Naive thymus-derived CD8-positive, alpha-beta T cell (primary cell): ENCODE measurements at places on chromosomes 4 and X. TPM values are rescaled to one million over a fixed set of nuclear protein-coding genes. Genes with fewer than 3 reads are reported as not detected.
A peak's percentile ranks its signal among the peaks of the same experiment; 100 is the strongest.

Gene FGF5
- not detected for polyA plus RNA-seq

GRCh38 chr4:107736924-107737448 lies 17.0 kb upstream of the PAPSS1 start:
- H3K27me3 ChIP-seq = no peaks in the 10 kb centered on the region
- no peak overlapping the region for H3K27ac ChIP-seq
- H3K4me3 ChIP-seq = no peak overlapping the region
- no peaks in the 10 kb centered on the region for H3K36me3 ChIP-seq
- peak; percentile 16 for DNase-seq

Gene PRSS12
- polyA plus RNA-seq = not detected

Gene CYBB
- polyA plus RNA-seq = 0.51 TPM

DNA sequence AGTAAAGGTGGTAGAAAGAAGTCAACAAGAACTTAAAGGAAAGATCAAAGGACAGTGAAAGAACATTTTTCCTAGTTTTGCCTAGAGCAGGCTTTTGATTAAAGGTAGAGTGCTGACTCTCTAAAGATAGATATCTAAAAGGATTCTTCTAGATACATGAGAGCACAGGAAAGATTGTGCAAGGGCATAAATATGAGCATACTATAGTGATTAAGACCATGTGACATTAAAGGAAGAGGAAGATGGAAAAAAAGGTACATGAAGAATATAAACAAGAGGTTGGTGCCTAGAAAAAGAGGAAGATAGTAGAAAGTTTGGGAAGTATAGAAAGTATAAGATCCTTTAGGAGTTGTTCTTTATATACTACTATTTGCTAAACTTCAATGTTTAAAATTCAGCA lies 26.1 kb upstream of the TET2 start:
- H3K27me3 ChIP-seq = no peaks in the 10 kb centered on the region
- DNase-seq = no peak
- H3K4me1 ChIP-seq = no peaks in the 10 kb centered on the region

DNA sequence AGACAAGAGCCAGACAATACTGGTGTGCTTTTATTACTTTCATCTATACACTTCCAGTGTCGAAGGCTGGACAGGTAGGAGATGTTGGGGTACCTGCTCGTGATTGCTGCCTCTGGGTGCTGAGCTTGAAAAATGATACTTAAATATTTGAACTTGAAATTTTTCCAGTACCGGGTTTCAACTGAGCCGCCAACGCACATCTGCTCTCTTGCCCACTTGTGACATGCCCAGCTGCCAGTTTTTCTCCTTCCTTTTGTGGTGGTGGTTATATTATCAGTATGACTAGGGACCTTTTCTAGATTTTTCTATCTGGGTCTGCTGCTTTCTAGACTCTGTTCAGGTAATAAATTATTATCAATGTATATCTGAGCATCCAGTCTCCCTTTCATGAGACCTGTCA lies 3.4 kb downstream of the OGT start:
- DNase-seq = no peak
- H3K27ac ChIP-seq = peak overlapping the region; percentile 95
- peaks cover 56% of the 10 kb centered on the region for H3K4me1 ChIP-seq
- H3K27me3 ChIP-seq = no peaks in the 10 kb centered on the region
- peak overlapping the region; percentile 96 for H3K4me3 ChIP-seq

Gene PRDM5
- polyA plus RNA-seq = 1.9 TPM

Gene HERC5
- polyA plus RNA-seq = 7.3 TPM

Gene HSPA4L
- polyA plus RNA-seq = not detected

- no peak overlapping the region for H3K27ac ChIP-seq
- H3K4me1 ChIP-seq = peaks cover 9% of the 10 kb centered on the region
- peaks cover 40% of the 10 kb centered on the region for H3K27me3 ChIP-seq
- H3K4me3 ChIP-seq = no peak overlapping the region
Measured at GRCh38 chr4:84971319-84971932, 4.9 kb upstream of the WDFY3 start.

Gene RAPGEF2
- 0.74 TPM for polyA plus RNA-seq

DNA sequence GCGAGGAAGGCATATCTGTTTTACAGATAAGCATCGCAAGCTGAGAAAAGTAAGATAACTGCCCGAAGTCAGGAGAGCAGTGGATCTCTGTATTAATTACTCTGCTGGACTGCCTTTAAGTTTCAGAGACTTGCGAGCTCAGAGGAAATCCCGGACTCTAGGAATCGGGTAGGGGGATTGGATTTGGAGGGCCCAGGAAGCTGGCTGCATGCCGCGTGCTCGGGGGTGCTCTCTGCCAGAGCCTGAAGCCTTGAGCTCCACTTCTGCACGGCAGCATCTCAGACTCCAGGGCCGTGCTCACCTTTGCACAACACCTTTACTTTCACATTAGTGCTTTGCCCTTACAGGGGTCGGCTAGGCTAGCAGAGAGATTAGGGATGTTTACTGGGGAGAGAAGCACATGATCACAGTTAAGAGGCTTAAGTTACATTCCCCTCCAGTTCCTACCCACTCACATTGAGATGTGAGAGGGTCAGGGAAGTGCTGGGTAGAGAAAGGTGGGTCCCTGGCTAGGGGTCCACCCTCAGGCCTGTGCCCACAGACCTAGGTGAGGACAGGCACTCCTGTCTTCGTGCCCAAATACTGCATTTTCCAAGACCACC lies 57.0 kb downstream of the TRIML1 start:
- no peak overlapping the region for H3K27ac ChIP-seq
- no peaks in the 10 kb centered on the region for H3K27me3 ChIP-seq
- no peaks in the 10 kb centered on the region for H3K4me1 ChIP-seq
- no peak for DNase-seq
- no peak overlapping the region for H3K4me3 ChIP-seq
- no peaks in the 10 kb centered on the region for H3K36me3 ChIP-seq

- peaks cover 7% of the 10 kb centered on the region for H3K4me1 ChIP-seq
- H3K4me3 ChIP-seq = peak overlapping the region; percentile 65
- H3K27ac ChIP-seq = no peak overlapping the region
- H3K36me3 ChIP-seq = no peaks in the 10 kb centered on the region
- no peak for DNase-seq
Measured at GRCh38 chrX:125202591-125203248, 117.0 kb upstream of the TEX13C start.

- no peak overlapping the region for H3K27ac ChIP-seq
- H3K27me3 ChIP-seq = peaks cover 21% of the 10 kb centered on the region
- DNase-seq = no peak
- H3K36me3 ChIP-seq = no peaks in the 10 kb centered on the region
- H3K4me1 ChIP-seq = peaks cover 2% of the 10 kb centered on the region
Measured at GRCh38 chr4:110041735-110042134, 129.1 kb downstream of the EGF start.

GRCh38 chr4:147578593-147578992 lies 38.6 kb upstream of the TMEM184C start:
- H3K27me3 ChIP-seq = peaks cover 7% of the 10 kb centered on the region
- no peak overlapping the region for H3K4me3 ChIP-seq
- H3K36me3 ChIP-seq = peaks cover 9% of the 10 kb centered on the region
- DNase-seq = no peak
- H3K4me1 ChIP-seq = no peaks in the 10 kb centered on the region

DNA sequence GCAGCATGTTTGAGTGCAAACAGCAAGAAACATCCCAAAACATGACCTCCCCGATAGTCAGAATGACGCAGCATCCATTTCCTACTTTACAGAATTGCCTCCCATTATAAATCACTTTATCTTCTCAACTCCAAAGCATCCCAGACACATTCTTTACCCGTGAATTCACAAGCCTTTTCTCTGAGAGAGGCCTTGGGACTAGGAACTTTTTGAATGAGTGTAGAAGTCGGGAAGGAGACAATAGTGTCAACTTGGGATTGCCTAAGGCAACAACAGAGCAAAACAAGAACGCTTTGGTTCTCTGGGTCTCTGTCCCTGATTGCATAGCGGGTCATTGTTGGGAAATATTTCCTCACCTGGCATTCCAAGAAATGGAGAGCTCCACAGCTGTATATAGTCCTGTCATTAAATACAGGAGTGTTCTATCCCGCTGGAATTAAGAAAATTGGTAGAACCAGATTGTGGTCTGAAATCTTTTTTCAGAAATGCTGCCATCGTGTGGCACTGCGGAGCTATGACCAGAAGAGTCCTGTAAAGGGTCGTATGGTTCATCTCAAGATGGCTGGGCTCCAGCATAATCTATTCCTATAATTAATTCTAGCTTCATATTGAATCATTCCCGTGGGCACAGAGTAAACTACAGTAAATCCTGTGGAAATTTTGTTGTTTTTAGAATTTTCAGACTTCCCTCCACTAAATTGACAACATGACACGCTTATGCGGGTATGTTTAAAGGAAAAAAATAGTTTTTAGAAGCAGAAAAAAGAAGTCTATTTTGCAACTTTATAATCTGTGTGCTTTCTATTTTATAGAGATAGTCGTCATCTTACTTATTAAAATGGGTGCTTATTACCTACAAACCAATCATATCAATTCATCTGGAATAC lies 2.0 kb upstream of the SPP1 start:
- peak; percentile 16 for DNase-seq
- H3K27ac ChIP-seq = no peak overlapping the region
- H3K4me3 ChIP-seq = no peak overlapping the region
- H3K27me3 ChIP-seq = peaks cover 31% of the 10 kb centered on the region

Gene NAP1L5
- polyA plus RNA-seq = 2.2 TPM

Gene AWAT2
- not detected for polyA plus RNA-seq

DNA sequence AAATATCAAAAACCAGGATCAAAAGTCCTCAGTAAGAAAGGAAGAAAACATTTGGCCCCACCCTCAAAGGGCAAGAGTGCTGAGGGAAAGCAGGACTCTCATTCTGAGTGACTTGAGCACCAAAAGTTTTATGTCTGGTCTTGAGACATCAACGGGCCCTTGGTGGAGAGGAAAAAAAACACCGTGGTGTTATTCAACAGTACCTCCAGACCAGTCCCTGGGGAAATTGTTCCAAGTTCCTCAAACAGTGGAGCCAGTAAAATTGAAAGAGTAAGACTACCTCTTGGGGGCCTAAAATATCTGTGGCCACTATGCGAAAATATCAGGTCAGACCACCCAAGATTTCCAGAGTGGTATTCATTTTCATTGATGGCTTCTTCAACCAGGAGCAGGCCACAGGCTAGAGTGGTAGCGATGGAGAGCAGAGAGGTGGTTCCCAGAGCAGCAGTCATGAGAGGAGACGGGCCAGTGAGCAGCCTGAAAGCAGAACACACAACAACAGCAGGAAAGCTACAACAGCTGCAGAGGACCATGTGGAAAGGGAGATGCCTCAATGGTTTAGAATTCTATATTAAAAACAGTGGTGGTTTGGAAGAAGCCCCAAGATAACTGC lies 63.7 kb upstream of the RPL34 start:
- peaks cover 8% of the 10 kb centered on the region for H3K4me1 ChIP-seq
- H3K4me3 ChIP-seq = no peak overlapping the region
- no peak for DNase-seq
